Non-pigmented ciliary epithelial cell (primary cell): ENCODE measurements at places on chromosomes 5 and 9.

- DNase-seq = no peak
These were observed 3.7 kb downstream of the CLTA start for GRCh38 chr9:36194326-36195000.

- DNase-seq = no peak
These were observed 243.9 kb upstream of the SLC30A5 start for GRCh38 chr5:68849906-68850305.

DNA sequence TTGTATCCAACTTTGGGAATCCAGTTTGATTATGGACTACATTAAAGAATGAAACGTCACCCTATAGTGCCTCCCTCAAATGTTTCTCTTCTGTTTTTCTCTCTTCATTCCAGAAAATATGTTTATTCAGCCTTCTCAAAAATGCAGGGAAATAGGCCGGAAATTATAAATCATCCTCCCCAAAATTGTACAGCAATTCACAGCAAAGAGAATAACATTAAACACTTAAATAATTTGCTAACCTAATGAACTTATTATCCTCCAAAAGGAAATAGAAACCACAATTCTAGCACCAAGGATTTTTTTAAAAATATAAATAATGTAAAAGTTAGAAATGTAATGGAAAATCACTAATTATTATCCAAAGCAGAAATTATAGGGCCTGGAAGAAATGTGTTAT is 115.9 kb upstream of the CCNG1 start:
- DNase-seq = no peak

DNA sequence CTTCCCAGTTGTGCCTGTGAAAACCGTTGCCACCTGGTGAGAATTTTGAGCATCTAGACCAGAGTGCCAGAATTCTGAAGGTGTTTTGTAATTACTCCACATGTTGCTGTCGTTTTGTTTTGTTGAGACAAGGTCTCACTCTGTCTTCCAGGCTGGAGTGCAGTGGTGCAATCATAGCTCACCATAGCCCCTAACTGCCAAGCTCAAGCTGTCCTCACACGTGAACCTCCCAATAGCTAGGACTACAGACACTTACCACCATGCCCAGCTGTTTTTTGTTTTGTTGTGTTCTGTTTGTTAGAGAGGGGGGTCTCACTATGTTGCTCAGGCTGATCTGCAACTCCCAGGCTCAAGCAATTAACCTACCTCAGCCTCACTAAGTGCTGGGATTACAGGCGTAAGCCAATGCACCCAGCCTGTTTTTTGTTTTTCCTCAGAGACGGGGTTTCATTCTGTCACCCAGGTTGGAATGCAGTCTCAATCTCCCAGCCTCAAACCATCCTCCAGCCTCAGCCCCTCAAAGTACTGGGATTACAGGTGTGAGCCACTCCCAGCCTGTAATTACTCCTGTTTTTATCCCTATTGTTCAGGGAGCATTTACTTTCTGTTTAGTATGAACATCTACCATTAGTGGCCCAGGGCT is 121.1 kb upstream of the DMRT1 start:
- no peak for DNase-seq

DNA sequence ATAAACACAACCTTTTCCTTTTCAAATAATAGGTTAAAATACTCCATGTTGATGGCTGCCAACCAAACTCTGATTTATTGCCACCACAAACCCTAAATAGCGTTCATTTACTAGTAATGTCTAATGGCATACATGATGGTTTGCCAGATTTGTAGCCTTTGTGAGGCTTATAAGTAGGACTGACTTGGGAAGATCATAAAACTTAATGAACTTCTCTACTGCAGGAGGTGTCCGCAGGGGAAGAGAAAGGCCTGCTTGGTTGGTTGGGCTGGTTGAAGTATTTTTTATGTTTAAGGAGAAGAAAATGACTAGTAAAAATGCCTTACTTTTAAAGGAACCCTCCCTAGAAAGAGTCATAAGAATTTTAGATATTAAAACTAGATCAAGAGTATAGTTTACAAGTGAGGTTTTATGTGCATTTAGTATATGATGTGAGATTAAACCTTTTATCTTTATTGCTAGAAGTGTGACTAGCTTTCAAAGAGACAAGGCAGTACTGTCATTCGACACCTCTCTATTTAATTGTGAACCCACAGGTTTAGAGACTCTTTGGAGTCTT is 5.0 kb downstream of the PBX3 start:
- DNase-seq = no peak

DNA sequence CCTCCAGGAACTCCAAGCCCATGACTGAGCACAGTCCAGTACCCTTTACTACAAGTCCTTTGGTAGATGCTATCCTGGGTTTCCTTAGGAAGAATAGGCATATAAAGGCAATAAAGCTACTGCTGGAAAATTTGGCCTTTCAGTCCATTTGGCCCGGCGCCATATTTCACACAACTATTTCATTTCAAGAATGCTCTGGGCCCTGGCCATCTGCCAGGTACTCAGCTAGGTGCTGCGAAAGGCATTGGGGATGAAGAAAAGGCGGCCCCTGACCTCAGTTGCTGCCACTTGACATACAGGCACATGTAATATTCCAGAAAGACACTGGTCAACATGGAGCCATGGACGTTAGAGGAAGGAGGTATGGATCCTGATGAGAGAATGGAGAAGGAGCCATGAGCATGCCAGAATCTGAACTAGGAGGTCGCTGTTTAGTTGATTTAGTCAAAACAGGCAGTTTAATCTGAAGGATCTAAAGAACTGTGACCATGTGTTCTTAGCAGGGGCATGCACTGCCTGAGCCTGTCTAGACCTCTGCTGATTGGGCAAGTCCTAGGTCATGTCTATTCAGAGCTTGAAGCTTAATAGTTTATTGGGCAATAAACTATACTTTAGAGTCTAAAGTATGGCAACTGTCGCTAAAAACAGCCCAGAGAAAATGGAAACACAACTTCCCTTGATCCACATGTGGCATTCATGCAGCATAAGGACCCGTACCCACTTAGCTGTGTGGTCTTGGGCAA is 149.3 kb downstream of the MELK start:
- no peak for DNase-seq

- no peak for DNase-seq
These were observed 978.8 kb upstream of the DMAC1 start for GRCh38 chr9:8778356-8778755.

DNA sequence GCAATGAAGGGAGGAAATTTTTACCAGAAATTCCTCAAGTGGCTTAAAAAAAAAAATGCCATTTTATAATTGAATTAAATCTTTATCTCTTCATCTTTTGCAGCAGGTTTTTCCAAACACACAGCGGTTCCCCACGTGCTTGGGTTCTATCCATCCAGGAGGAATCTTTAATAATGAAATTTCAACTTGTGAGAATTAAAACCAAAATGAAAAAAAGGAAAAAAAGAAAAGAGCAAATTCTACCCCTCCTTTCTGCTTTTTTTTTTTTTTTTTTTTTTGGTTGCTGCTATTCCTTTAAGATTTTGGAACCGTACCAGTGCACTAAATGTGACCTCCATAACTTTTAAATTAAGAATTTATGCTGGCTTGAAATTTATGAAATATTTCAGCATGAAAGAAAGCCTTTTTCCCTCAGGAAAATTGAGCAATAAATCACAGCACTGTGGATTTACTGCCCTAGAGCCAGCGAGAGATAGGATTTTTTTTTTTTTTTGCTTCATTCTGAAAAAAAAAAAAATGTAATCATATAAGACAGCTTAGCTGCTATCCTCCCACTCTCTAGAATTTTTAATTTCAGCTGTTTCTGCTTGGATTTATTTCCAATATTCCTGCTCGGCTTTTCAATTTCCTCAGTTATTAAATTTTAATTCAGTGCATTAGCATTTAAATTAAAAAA is 88.5 kb downstream of the ZNF618 start:
- no peak for DNase-seq

DNA sequence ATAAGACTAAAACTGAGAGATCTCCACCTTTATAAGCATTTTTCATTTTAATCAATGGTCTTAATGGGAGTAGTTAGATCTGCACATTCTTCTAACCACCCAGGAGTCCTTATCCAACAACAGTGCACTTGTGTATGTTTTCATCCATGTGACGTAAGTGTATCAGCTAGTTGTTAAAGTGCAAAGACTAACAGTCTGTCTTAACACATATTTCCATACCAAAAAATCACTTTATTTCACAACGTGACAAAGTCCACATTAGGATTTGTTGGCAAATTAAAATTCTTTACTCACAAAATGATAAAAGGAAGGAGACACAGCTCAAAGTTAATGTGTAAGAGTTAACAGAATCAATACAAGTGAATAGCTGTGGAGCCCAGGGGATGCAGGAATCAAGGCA is 1.9 kb upstream of the SMC2 start:
- DNase-seq = no peak

- DNase-seq = no peak
These were observed 167.5 kb downstream of the CDK5RAP2 start for GRCh38 chr9:120412425-120412951.

- no peak for DNase-seq
These were observed 306.9 kb upstream of the SMARCA2 start for GRCh38 chr9:1708219-1708618.

DNA sequence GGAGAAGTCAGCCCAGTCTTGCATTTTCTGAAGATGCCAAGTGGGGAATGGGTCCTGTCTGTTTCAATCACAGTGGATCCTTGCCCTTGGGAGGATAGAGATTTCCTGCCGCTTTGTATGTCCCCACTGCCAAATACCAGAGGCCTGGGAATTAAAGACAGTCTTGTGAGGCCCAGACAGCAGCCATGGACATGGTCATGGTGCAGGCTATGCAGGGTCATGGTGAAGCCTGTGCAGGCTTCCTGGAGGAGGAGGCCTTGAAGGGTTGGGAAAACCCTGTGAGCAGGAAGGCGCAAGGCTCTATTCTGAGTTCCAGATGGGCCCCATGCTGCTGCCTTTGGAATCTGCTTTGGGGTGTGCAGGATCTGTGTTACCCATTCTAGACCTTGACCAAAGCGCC is 57.3 kb upstream of the PITX1 start:
- no peak for DNase-seq

GRCh38 chr9:80440724-80441123 is 869.0 kb downstream of the TLE4 start:
- no peak for DNase-seq

DNA sequence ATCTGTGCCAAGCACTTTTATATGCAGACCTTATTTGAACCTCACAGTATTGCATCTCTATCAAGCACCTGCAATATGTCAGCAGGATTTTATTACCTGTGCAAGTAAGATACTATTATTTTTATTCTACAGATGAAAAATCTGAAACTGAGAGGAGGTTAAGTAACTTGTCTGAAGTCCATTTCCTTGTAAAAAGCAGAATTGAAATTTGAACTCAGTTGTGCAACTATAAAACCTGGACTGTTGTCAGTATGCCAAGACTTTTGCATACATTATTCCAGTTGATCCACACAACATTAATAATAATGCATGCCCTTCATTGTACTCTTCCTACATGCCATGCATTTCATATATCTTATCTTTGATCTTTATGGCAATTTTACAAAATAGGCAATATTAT is 82.2 kb upstream of the BRINP1 start:
- DNase-seq = no peak

GRCh38 chr5:102782217-102782872 is 27.2 kb downstream of the PAM start:
- DNase-seq = no peak

GRCh38 chr5:14768508-14769365 is 102.8 kb downstream of the ANKH start:
- DNase-seq = no peak

- DNase-seq = no peak
These were observed 327.1 kb upstream of the NUDT12 start for GRCh38 chr5:103889500-103890209.

DNA sequence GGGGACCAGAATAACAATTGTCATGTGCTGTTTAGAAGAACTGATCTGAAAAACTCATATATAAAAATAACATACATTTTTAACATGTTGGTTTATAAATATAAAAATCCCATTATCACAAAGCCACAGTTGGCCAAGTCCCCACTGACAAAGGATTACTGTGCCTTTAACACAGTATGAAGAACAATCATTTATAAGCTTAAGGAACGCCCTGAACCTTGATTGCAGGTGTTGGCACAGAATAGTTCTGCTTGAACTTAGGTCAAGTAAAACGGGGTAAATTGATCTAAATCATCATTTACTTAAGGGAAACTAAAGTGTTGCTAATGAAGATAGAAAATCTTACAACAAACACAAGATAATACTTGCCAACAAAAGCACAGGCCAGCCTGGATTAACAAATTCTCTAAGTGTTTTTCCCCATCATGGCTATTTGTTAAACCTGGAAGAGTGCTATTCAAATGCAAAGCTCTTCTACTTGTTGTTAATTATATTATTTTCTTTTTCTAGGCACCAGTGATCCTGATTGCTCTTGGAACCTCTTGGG is 46.1 kb downstream of the ASTN2 start:
- no peak for DNase-seq

DNA sequence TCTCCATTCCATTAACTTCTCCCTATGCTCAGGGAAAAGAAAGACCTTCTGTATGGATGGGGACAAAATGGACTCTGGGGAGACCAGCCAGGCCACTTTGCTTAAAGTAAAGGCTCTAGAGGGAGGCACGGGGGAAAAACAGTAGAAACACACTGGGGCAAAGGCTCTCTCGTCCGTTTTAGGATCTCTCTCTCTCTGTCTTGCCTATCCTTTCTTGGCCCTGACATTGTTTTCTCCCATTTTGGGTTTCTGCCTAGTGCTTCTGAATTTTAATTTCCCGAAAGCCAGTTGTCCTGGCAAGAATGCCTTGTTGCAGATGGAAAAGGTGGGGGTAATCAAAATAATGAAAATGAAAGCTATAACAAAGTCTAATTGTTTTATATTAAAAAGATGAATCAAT is 28.2 kb downstream of the NMUR2 start:
- DNase-seq = no peak

- no peak for DNase-seq
These were observed 42.0 kb upstream of the ORM1 start for GRCh38 chr9:114280636-114281472.

GRCh38 chr9:35517552-35518224 is 27.8 kb downstream of the RUSC2 start:
- DNase-seq = no peak

DNA sequence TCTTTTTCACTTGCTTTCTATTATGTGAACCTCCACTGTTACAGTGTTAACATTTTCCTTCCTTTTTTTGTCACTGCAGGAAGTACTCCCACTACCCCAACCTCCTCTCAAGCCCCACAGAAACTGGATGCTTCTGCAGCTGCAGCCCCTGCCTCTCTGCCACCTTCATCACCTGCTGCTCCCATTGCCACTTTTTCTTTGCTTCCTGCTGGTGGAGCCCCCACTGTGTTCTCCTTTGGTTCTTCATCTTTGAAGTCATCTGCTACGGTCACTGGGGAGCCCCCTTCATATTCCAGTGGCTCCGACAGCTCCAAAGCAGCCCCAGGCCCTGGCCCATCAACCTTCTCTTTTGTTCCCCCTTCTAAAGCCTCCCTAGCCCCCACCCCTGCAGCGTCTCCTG is 18.8 kb downstream of the NUP214 start:
- no peak for DNase-seq

- DNase-seq = no peak
These were observed 8.8 kb downstream of the TENT4A start for GRCh38 chr5:6722015-6722414.

GRCh38 chr5:107402434-107403227 is 268.1 kb downstream of the EFNA5 start:
- DNase-seq = no peak

- DNase-seq = no peak
These were observed 8.7 kb upstream of the RANBP6 start for GRCh38 chr9:6024035-6024554.

GRCh38 chr9:7081065-7081600 is 323.4 kb downstream of the KDM4C start:
- DNase-seq = no peak

- DNase-seq = no peak
These were observed 27.4 kb upstream of the CORO2A start for GRCh38 chr9:98219794-98220370.
